ENCODE measurements at places on chromosomes 7 and 10.

DNA sequence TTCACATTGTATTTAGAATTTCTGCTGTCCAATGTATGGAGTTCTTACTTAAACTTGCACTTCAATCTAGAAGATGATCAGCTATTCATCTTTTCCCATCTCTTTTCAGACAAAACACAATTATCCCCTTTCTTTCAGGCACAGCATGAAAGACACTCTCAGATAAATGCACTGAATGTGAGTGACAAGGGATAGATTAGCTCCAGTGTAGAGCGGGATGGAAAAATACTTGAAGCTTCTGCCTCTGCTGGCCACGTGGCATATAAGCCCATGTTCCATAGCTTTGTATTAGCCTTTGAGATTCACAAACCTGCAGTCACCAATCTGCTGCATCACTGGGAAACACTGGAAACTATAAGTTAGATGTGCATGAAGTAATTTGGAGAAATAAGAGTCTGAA lies 162.2 kb upstream of the FAM3C start:
- DNase-seq: no peak

DNA sequence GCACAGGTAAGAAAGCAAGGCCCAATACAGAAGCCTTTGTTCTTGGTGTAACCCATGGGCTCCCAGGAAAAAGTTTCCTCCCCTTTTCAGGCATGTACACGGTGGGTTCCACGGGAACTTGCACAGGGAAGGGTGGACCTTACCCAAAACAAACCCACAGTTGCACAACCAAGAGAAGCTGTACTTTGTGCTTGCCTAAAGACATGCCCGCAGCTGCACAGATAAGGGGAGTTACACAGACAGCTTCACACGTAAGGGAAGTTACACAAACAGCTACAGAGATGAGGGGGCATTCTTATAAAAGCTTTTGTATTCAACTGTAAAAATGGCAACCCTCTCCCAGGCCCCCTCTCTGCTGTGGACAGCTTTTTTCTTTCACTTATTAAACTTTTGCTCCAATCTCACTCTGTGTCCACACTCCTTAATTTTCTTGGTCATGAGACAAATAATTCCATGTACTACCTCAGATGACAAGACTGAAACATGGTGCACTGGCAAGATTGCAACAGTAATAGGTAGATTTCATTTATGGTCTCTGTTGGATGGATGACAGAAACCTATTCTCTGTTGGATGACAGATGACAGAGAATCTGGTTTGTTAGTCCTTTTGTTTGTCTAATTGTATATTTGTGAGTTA lies 72.9 kb downstream of the ATE1 start:
- DNase-seq: no peak

DNA sequence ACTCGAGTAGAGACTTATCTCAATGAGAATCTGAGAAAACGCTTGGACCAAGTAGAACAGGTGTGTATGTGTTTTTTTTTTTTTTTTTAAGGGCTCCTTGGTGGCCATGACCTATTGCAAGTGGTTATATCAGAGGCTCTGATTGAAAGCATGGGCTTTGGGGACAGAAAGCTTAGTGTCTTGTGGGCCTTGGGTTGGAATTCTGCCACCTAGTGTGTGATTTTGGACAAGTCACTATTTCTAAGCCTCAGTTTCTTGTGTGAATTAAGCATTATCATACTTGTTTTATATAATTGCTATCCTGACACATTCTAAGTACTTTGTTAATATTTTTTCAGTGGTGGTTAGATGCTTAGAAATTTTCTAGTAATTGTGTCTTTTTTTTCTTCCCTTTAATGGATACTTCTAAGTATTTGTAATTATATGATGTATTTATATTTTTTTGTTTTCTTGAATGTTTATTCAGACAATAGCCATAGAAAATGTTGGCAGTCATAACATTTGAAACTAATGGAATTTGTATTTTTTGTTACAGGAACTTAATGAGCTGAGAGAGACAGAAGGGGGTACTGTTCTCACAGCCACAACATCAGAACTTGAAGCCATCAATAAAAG lies 33.1 kb downstream of the SMC3 start:
- DNase-seq: peak; percentile 69

DNA sequence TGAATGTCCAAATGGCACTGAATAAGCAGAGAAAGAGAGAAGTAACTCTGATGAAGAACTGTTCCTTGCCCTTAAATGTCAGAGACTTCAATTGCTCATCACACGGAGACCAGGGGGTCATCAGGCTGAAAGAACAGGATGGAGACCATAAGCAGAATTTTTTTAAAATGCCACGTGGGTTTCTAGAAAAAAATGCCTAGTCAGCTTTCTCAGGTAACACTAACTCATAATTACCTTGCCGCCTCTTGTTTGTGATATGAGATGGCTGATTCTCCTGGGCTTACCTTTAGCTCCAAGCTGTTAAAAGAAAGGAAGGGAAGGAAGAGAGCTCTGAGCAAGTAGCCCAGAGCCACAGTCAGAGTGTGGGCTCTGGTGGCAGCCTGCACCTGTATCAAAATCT lies 372.0 kb downstream of the GPAM start:
- no peak for DNase-seq

GRCh38 chr10:80553436-80553835 lies 15.7 kb downstream of the SH2D4B start:
- DNase-seq: no peak

DNA sequence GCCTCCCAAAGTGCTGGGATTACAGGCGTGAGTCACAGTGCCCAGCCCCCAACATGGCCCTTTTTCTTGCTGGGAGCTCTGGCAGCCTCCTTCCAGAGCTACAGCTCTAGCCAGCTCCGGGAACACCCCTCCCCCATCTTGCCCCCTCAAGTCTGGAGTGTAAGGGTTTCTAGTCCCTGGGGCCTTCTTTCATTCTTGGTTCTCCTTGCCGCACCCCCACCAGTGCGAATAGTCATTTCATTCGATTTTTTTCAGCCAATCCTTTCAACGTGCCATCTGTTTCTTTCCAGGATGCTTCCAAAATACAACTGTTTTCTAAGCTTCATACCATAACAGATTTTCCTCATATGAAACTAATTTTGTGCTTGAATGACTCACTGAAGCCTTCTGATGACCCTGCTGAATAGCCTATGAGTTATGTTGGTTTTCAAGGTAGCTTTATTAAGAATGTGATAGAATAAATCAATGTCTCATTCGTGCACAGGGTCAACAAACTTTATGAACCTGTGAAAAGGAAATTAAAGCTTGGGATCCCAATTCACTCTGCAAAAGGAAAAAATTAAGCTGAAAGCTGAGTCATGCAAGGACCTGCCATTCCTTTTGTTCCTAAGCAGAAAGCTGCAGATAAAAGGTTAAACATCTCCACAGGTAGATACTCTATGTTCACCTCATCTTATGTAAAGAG lies 38.6 kb downstream of the CDC14C start:
- peak; percentile 1 for DNase-seq

GRCh38 chr10:48364659-48365405 lies 58.4 kb downstream of the MAPK8 start:
- peak; percentile 52 for DNase-seq

- no peak for DNase-seq
Observed at GRCh38 chr7:140458916-140459315, 20.4 kb downstream of the MKRN1 start.

- DNase-seq: no peak
Observed at GRCh38 chr10:26438534-26439341, 597 bp downstream of the APBB1IP start.

DNA sequence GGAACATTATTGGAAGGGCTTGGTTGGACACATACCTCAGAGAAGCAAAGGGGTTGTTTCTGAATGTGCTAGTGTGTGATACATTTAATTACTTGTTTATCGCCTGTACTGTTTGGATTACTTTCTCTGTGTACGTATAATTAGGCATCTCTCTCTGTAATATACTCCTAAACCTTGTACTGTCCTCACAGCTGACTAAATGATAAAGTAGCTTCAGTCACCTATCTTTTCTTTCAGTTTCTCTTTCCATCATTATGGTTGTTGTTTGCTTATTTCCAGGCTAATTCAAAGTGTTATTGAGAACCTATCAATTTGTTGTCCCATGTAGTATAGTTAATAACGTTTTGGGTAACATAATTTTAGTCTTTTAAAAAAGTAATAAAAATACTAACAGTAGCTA lies 34.0 kb downstream of the MXI1 start:
- DNase-seq: no peak

DNA sequence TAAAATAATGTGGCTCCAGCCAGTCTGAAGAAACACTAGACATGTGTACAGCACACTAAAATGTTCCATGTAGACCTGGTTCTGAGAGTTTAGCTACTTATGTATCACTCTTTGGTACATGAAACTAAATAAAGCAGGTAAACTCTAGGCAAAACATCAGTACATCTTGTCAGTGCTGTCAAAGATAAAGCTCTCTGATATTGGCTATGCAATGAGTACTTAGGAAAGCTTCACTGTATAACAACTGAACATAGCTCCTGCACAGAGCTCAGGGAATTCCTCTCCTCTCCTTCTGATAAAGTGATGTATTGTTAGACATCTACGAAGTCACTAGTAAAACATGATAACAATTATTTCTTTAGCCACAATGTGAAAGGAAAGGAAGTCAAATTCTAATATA lies 3.5 kb downstream of the LRRN3 start:
- DNase-seq: no peak

GRCh38 chr7:155737590-155737989 lies 74.7 kb downstream of the SHH start:
- no peak for DNase-seq

DNA sequence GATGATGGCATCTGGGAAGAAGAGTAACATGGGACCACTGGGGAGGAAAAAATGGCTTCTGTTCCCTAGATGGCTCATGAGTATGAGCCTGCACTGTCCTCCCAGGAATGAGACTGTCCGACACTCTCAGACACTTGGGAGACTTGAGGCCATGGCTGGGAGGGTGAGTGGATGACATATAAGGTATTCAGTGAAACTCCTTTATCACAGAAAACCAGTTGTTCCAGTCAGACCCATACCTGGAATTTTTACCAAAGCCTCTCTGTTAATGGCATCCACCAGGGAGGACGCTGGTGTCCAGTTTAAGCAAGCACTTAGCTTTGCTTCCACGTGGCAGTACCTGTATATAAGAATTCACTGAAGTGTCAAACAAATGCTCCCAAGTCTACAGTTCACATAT lies 116.7 kb upstream of the C10orf90 start:
- no peak for DNase-seq

- DNase-seq: peak; percentile 43
Observed at GRCh38 chr7:28036696-28037095, 143.9 kb downstream of the JAZF1 start.

DNA sequence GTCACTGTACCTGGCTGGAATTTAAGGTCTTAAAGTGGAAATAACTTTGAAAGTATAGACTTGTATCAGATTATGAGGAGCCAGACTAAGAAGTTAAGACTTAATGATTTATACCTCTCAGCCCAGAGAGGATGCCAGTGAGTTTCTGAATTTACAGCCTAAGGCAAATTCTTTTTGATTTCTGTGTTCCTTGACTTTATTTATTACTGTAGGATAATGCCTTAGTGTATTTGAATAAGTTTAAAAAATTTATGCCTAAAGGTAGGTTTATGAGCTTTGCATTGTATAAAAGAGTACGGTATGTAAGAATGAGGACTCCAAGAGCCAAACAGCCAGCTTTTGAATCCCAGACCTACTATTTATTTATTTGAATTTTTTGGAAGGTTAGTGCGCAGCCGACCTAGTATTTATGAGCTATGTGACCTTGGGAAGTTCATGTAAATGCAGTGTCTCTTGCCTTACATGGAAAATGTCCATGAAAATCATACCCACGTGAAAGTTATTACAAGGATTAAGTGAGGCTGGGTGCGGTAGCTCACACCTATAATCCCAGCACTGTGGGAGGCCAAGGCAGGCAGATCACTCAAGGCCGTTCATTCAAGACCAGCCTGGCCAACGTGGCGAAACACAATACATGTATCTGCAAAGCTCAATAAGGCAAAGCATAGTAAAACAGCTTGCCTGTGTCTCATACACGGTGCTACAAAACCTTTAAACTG lies 174.6 kb downstream of the AUTS2 start:
- no peak for DNase-seq

DNA sequence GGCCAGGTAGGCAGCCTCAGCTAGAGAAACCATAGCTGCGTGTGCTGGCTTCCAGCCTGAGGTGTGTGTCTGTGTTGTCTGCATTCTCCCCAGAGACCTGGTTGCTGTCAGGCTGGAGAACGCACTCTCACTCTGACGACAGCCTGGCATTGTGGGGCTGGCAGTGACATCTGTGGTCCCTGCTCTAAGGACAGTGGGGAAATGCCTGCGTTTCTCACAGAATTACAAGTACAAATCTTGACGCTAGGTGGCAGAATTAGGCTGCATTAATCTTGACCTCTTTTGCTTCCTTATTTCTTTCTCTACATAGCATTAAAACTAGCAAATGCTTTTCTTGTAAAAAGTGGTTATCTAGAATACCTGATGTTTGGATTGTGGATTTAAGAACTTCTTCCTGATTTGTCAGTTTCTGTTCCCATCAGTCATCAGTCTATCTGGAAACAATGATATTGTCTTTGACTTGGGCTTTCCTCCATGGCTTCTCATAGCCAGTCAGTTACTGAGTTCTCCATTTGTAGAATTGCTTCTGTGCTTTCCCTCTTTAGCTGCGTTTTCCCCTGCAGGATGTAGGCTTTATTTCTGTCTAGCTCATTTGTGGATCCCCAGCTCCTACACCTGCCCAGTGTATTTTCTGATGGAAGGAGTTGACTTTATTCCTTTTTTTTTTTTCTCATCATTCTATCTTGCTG lies 86.0 kb downstream of the FANK1 start:
- DNase-seq: peak; percentile 72

DNA sequence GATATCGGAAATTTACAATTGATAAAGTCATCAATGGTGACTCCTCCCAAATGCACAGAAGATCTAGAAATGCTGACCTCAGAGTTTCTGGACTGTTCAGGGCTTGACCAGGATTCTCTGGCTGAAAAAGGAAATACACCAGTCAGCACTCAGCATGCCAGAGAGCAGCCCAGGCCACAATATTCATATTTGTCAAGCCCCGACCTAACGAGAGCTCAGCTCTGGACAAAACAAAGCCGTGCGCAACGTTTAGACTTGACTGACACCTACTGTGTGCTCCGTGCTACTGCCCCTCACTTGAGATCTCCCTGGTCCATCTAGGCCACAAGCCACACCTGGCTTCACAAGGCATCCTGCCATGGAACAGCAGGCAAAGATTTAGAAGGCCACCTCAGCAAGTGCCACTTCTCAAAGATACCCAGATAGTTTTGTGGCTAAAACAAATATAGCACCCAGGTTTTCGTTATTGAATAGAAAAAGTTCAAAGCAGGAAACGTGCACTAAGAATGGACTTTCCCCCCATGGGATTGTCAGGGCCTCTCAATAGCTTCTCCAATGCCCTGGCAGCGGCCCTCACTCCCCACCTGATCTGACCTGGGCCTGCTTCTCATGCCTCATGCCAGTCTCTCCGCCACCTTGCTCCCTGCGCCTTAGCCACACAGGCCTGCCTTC lies 218.3 kb downstream of the FAM107B start:
- DNase-seq: no peak

Measured in HT1080 (cell line).